ENCODE measurements at places on chromosomes 2 and 18.

DNA sequence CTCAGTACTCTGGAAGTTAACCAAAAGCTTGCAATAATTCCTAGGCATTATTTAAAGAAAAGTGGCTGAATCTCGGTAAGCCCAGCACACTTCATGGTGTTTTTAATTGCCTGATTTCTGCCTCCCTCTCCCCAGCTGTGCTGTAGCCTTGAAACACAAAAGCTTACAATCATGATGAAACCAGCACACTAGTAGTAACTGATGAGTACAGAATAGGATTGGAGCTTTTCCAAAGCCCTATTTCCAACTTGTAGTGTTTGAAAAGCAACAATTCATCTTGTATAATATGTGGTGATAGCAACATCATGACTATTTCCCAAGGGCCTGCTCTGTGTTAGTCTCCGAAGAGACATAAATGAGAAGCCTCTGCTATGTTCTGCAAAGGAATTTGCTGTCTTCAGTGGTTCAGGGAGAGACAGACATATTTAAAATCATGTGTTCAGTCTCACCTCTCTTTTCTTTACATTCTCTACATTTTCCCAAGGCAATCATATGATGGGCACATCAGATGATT is 1015.0 kb downstream of the BCL11A start:
- DNase-seq, result no peak

DNA sequence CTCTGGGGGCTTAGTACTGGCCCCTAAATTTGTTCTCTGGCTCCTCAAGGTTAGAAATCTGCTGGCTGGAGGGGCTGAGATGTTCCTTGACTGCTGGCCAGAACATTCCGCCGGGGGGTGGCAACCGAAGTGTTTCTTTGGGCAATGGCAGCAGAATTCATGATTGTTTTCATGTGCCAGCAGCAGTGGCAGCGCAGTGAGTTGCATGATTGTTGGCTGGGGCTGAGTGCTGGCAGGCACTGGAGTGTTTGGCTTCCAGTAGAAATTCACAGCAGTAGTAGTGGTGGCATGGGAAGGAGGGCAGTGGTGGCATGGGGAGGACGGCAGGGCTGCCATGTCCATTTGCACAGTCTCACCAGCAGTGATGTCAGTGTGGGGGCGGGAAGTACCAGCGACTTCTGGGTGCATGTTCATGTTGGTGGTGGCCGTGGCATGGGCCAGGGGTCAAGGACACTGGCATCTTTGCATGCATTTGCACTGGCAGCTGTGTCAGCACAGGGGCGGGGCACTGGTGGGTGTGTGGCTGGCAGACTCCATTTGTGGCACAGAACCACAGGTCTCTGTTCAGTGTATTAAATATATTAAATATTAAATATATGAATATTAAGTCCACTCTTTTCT is 130.6 kb upstream of the CDH7 start:
- DNase-seq, result no peak

- DNase-seq, result no peak
Observed at GRCh38 chr2:23681356-23682140, 245.4 kb downstream of the ATAD2B start.

DNA sequence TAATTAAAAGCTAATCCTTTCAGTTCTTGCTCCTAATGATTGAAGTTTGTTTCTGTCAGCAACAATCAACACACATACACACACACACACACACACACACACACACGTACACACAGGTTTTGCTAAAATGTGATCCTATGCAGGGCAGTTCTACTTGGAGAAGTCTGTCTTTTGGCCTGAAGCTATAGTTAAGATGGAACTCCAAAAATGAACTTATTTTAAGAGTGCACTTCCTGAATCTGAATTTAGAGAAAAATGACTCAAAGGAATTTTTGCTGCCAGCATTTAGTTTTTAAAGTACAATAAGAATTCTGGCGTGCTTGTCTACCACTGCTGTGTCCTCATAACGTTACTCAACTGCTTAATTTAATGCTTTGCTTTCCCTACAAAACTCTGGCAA is 6.6 kb downstream of the GALNT5 start:
- DNase-seq, result no peak

DNA sequence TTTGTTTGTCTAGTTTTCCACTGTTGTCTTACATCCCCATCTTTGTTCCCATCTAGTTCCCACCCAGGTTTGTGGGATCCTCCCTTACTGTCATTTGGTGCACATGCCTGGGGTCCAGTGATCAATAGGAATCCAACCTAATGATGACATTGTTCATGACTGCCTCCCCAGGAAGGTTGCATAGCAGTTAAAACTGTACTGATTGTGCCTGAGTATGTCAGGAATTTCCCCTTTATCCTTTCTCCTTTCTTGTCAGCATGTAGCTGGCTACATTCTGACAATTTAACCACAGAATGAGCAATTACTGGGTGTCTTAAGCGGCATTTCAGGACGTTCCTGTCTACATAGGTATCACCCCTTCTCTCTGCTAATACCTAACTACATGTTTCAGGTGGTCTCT is 653.0 kb downstream of the CNTNAP5 start:
- no peak for DNase-seq

- no peak for DNase-seq
Observed at GRCh38 chr2:158823486-158824237, 28.5 kb downstream of the DAPL1 start.

GRCh38 chr2:144430722-144431391 is 89.1 kb downstream of the ZEB2 start:
- DNase-seq, result no peak

- no peak for DNase-seq
Observed at GRCh38 chr2:219159771-219160185, 837 bp downstream of the NHEJ1 start.

DNA sequence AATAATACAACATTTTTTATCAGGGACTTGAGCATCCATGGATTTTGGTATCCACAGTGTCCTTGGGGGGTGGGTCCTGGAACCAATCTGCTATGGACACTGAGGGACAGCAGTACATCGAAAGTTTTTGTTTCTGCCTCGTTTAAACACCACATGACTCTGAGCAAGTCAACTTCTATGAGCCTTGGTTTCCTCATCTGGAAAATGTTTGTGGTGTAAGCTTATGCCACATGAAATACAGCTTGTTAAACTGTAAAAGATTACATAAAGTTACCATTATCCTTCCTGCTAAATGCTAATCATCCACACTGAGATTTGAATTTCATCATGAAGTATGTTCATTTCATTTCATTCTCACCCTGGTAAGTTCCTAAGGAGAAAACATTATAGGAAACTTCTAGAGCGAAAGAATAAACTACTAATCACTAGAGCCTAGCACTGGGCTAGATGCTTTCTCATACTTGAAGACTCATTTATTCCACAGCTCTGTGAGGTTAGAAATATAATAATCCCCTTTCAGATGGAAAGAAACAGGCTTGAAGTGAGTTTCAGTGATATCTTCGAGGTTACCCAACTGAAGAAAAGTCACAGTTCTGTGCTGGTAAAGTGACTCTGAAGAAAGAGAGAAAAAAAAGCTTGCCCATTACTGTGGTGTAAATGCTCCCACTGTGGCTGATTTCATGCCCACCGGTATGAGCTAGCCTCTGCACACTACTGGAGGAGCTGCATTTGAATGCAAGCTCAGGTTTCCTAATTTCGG is 29.2 kb downstream of the MCFD2 start:
- no peak for DNase-seq

DNA sequence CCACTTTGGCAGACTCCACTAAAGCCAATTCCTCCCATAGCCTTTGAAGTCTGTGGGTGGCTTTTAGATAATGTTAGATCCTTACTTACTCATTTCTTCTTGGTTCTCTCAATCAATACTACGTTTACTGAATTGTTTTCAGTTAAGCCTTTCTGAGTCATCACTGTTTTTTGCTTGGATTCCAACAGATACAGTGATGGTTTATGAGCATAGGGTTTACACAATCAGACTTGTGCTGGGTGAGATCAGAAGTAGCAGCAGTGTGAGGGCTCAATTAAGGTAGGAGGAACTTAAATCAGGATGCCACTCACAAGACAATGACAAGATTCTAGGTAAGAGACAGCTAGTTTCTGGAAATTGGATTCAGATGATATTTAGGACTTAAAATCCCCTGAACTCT is 297.7 kb upstream of the DOK6 start:
- DNase-seq, result no peak

- DNase-seq, result no peak
Observed at GRCh38 chr2:10924441-10924840, 12.7 kb downstream of the KCNF1 start.

DNA sequence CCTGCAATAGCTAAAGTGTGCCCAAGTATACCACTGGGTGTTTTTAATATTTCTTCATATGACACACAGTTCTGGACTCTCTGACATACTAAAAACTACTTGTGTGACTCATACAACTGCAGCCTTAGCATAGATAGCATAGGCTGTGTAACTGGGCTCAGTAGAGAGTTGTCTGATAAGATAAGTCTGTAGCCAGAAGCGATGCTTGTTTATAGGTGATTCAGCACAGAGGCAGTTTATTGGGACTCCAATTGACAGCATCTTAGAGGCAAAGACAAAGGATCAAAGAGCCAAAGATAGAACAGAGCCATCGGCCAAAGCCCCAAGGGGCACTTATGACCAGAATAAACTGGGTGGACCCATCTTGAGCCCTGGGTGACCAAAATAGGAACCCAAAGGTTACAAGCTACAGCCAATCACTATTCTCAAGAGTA is 42.3 kb downstream of the AAK1 start:
- DNase-seq, result no peak

GRCh38 chr2:108805782-108806181 is 19.2 kb downstream of the CCDC138 start:
- DNase-seq, result no peak

GRCh38 chr18:36504928-36505327 is 207.4 kb downstream of the FHOD3 start:
- DNase-seq, result no peak

DNA sequence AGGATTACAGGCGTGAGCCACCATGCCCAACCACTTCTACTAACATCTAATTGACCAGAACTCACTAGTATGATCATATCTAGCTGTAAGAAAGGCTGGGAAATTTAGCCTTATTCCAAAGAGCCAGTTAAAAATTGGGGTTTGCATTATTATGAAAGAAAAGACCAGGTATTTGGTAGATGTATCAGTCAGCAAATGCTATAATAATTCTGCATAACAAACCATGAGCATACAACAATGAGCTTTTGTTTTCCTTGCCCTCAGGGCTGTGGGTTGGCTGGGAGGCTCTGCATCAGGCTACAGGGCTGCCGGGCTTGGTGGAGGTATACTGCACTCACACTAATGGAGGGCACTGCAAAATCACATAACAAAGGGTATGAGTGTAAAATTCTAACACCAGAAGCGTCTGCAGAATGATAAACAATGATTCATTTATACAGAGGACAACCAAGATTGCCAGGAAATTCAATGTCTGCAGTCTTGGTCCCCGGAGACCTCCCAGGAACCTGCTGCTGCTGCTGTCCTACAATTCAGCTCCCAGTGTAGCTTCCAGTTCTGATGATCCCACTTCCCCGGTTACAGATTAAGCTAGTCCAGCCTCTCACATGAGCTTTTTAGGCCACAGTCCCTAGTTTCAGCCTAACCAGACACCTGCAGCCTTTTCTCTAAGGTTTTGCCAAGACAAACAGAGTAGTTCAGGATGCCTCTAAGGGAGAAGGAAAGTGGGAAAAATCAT is 32.2 kb upstream of the ST3GAL5 start:
- no peak for DNase-seq

GRCh38 chr2:43129676-43130547 is 96.5 kb downstream of the ZFP36L2 start:
- DNase-seq, result no peak

DNA sequence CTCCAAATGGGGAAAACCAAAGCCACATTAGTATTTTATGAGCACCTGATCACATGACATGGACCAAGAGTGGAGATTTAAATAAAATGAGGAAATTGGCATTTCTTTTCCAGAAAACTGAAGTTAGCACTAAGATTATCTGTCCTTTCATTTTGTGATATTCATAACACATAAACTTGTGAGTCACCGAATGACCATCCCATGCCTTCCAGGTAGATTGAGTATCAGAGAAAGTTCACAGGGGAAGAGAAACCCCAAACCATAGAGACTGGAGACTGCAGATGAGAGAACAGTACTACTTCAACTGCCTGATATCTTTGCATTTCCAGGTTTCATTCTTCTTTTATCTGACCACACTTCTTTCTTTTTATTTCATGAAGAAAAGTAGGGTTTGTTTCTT is 176.3 kb upstream of the LRP1B start:
- no peak for DNase-seq

GRCh38 chr18:35905436-35905835 is 67.0 kb upstream of the RMP24 start:
- DNase-seq, result no peak

GRCh38 chr2:28729698-28730097 is 21.9 kb upstream of the PPP1CB start:
- no peak for DNase-seq

DNA sequence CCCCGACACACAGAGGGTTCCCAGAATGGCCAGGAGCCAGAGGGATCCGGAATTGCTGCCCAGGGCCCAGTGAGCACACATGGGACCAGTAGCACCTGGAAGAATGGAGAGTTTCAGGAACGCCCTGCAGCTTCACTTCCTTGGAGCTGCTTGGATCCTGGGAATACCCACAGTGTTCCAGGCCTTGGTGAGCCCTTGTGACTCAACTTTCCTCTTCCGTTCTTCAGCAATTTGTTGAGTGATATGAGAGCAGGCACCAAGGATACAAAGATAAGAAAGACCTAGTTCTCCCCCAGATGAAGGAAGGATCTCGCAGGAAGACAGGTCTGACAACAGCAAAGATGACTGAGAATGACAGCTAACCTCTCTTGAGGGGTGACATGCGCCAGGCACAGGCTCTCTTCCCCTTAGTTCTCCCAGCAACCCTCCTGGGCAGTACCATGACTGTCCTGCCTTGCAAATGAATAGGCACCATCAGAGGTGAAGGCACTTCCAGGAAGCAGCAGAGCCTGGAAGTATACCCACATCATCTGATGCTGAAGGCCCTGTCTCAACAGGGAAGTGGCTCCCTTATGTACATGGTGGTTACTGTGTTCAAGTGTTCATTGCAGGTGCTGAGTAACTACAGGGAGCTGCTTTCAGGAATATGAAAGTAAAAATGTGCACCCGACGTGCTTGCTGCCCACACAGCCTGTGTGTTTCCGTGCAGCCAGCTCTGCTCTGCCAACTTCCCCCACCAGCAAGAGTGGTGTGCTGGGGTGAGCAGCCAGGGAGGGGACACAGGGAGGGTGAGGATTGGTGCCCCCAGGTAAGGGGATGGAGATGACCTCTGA is 116.2 kb downstream of the STPG4 start:
- DNase-seq, result no peak

DNA sequence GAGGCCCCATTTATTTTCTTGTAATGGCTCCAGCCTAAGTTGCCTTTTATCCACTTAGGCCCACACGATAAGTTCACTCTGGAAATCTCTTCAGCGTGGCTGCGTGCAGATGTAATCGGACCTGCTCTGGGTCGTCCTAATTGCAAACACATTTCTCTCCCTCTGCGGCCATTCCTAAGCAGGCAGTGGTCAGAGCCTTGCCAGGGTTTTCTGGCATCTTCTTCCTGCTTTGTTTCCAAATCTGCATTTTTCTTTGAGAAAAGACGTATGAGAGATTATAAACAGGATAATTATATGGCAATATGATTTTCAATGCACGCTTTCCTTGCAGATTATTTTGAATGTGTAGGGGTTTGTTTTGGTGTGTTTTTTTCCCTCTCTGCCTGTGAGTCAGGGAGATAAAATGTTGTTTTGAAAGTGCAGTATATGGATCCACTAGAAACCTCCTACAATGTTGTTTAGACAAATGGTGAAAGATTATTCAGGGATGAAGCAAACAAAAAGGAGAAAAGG is 239.4 kb upstream of the TANK start:
- no peak for DNase-seq
